ENCODE measurements at places on chromosomes 6 and 20.

- no peak for DNase-seq
These were observed 9.5 kb downstream of the SIRPG start for GRCh38 chr20:1648101-1648500.

DNA sequence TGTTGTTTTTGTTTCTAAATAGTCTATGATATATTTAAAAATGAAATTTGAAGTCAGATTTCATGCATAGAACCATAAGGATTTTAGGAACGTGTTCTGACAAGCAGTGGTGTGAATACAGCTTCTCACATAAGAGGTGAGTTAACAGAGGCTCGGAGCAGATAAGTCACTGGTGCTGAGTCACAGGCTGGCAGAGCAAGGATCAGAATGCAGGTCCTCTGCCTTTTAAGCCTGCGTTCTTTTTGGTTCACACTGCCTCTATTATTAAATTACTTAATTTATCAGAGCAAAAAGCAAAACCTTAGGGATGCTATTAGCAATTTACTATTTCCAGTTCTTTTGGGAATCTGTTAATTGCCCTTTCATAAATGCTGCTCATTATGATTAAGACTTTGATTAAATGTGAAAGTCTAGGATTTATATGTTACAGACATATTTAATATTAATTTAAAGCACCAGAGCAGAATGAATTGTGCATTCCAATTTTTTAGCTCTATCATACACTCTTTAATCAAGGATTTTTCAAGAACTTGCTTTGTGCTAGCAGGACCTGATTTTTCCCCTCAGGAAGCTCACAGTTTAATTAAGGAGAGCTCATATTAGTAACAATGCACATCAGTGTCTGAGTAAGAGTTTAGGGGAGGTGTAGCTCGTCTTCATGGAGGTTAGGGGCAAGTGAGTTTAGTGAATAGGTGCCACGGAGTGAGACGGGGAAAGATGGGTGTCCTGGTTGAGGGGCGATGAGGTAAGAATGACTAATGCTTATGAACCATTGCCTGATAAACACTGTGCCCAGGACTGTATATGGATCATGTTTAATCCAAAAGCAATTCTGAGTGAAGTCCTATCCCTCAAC lies 212.7 kb upstream of the AGPAT4 start:
- DNase-seq, result no peak

DNA sequence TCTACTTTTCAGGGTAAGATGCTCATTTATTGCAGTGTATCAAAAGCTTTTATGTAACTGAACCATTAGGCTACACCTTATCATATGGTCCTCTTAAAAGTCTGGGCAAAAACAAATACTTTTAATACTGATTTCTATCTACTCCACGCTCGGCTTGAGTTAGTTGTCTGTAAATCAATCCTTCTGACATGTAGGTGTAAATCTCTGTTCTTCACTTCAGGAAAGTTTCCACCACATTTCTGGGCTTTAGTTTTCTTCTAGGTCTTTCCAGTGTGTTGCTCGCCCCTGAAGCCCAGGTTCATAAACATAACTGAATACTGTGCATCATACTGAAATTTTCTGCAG lies 89.2 kb upstream of the RNF217 start:
- DNase-seq, result no peak

DNA sequence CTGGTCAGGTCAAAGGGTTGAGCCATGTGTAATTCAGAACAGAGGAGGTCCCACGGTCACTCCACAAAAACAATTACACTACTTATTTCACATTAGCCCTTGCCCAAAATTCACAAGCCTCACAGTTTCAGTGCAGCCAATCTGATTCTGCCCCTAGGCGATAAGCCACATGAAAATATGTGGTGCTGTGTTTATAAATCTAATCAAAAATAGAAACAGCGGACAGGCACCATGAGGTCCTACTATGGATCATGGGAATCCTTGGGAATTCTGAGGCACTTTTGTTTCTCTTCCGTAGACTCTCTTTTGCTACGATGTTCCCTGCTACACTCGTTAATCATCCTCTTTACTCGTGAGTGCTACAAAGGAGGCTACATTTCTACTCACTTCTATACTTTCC lies 476.1 kb downstream of the TFAP2A start:
- DNase-seq, result no peak

- DNase-seq, result no peak
These were observed 59.1 kb upstream of the PRDM1 start for GRCh38 chr6:106026748-106027715.

DNA sequence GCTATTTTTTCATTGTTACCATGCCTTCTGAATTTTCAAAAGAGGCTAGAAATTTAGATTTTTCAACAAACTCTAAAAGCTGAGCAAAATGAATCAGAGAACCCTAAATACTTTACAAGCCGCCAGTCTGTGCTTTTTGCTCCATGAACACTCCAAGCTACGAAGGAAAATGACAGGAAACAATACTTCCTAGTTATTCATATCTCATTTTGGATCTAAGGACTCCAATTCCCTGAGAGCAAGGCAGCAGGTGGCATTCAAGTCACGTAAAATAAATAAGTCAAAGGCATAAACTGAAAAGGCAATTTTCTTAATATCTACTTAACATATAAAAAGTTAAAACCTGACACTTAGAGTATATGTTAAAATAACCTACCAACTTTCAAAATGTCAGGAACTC lies 50.6 kb downstream of the PDSS2 start:
- no peak for DNase-seq

- DNase-seq, result no peak
These were observed 190.6 kb upstream of the PMEPA1 start for GRCh38 chr20:57900226-57900905.

- no peak for DNase-seq
These were observed 44.6 kb upstream of the GGTLC1 start for GRCh38 chr20:24033151-24033550.

GRCh38 chr6:45619994-45620471 lies 242.3 kb upstream of the SUPT3H start:
- DNase-seq, result no peak

DNA sequence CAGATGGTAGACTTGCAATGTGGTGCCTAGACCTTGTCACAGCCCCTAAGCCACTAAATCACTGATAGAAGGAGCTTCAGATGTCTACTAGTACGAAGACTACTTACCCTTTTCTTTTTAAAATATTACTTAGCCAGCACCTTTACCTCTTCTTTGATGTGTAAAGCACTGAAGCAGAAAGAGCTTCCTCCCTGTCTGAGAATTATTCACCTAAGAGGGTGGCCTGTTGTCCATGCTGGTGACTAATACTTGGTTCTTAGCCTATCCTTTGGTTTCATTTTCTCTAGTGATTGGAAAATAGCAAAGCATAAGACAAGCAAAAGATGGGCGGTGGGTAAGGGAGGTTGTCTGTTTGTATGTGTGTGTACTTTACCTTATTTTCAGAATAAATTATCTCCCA lies 794.6 kb downstream of the TFAP2A start:
- DNase-seq, result no peak

DNA sequence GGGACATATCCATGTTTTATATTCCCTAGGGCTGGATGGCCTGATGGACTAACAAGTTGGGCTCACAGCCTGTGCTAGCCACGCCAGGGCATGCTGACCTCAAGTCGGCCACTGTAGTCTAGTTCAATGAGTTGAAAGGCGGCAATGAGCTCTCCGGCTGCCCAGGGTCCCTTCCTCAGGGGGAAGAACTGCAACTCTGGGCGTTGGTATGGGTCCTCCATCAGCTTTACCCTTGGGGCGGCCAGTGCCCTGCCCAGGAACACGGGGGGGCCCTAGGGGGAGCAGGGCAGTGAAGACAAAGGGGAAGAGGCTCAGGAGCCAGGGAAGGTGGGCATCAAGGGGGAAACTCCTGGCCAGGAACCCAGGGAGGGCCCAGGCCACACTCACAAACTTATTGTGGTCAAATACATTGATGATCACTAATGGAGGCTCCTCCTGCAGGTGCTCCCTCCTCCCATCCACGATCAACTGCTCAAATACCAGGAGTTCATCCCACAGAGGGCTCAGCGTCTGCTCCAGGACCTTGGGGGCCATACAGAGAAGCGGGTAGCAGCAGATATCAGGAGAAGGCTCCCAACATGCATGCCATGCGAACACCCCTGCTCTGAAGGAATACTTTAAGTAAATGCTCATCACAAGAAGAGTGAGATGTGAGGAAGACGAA lies 32.8 kb upstream of the SPAG4 start:
- DNase-seq, result no peak

- DNase-seq, result no peak
These were observed 78.4 kb downstream of the RNASET2 start for GRCh38 chr6:166877906-166878305.

DNA sequence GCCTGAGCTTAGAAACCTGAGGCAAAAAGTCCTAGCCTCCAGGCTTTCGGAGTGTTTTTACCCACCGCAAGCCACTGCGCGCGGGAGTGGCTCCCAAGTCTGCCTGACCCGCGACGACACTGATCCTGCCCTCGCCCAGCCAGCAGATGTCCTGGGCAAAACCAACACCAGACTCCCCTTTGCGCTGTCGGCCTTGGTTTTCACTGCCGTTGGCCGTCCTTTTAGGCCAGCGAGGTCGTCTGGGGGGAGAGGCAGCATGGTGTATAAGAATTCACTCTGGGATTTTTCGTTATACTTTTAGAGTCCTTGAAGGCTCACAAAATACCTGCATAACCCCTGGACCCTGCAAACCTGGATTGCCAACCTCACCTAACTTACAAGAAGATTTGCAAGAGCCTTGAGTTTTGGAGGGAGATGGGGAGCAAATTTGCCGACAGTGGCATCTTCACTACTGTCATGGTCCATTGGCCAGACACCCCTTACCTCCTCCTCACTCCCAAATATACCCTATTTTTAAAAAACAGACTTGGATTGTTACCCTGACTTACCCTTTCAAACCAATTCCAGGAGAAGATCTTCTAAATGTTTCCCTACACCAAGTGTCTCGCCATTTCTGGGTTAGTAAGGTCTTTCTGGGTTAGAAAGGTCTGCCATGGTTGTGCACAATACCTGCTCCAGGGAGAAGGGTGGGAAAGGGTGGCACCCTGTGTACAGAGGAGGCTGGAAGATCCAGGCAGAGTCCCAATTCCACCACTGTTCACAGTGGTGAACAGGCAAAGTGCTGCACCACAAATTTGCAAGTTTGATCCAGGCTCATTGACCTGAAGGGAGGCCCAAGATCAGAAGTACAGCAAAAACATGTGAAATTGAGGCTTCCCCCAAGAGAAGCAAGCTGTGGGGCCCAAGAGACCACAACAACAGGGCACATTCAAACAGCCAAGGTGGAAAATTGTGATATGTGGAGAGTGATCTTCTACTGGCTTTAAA lies 4.4 kb downstream of the FOXA2 start:
- DNase-seq, result no peak

- no peak for DNase-seq
These were observed 4.1 kb upstream of the ENPP5 start for GRCh38 chr6:46174904-46175303.

DNA sequence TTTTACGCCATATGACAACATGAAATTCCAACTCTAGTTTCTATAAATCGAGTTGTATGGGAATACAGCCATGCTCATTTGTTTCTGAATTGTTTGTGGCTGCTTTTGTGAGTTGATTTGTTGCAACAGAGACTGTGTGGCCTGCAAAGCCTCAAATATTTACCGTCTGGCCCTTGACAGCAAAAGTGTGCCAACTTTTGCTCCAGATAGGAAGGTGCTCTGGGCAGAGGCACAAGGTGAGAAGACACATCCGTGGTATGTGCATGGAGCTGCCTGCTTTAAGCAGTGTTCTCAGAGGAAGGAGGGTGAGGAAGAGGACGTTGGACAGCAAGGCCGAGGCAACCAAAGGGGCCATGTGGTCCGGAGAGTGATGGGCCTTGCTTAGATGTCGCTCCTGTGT lies 57.4 kb downstream of the IYD start:
- DNase-seq, result no peak

DNA sequence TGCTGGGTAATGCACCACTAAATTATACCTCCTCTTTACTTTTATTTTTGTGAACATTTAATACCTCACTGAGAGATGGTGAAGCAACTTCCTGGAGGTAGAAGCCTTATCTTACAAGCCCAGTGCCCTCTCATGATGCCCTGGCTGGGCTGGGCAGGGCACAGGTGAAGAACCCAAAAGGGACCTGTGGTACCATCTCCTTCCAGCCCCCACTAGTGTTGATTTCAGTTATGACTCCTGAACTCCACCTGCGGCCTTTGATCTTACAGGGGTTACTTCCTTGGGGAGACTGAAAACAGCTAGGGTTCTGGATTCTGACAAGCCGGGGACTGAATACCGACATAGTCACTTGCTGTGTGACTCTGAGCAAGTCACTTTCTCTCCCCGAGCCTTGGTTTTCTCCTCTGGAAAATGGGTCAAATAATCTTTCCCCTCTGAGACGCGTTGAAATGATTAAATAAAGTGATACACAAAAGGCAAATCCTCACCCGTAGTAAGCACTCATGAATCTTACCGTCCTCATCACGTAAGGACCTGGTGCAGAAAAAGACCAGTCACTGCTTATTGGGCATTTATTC lies 1.2 kb downstream of the SLC13A3 start:
- no peak for DNase-seq

DNA sequence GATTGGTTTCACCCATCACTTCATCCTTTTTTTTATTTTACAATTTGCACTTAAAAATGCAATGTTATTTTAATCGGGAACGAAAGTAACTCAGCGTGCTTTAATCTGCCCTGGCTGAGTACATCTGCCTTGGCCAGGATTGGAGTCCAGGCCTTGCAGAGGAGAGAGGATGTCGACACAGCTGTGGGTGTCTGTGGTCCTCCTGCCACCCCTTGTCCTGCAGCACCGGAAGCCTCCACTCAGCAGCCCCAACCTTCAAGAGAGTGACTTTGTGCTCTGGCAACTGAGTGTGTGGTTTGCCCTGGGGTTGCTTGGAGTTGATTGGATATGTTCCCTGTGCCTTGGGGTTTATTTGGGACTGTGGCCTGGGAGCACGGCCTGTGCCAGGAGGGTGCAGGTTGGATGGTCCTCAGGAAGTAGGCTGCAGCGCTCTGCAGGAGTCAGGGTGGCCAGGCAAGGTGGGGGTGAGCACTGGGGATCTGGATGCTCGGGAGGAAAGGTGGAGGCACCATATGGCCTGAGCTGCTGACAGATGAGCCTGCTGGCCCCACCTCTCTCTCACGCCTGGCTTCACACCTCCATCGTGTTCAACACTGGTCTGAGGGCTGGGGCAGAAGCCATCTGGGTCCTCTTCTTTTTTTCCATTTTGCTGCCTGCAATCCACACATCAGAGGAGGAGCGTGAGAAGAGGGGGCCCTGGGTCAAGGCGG lies 4.3 kb downstream of the MYT1 start:
- DNase-seq, result no peak

- DNase-seq, result no peak
These were observed 79.5 kb downstream of the PTPRA start for GRCh38 chr20:2952766-2953165.
